Activated naive CD4-positive, alpha-beta T cell treated with anti-CD3 and anti-CD28 coated beads, Interleukin-2, amount 50 U/mL, for 72 hours (primary cell): ENCODE measurements at places on chromosomes 16 and 17. TPM values are rescaled to one million over a fixed set of nuclear protein-coding genes. Genes with fewer than 3 reads are reported as not detected.

GRCh38 chr17:49162866-49163265 is 30.3 kb downstream of the B4GALNT2 start:
- no peak for DNase-seq

DNA sequence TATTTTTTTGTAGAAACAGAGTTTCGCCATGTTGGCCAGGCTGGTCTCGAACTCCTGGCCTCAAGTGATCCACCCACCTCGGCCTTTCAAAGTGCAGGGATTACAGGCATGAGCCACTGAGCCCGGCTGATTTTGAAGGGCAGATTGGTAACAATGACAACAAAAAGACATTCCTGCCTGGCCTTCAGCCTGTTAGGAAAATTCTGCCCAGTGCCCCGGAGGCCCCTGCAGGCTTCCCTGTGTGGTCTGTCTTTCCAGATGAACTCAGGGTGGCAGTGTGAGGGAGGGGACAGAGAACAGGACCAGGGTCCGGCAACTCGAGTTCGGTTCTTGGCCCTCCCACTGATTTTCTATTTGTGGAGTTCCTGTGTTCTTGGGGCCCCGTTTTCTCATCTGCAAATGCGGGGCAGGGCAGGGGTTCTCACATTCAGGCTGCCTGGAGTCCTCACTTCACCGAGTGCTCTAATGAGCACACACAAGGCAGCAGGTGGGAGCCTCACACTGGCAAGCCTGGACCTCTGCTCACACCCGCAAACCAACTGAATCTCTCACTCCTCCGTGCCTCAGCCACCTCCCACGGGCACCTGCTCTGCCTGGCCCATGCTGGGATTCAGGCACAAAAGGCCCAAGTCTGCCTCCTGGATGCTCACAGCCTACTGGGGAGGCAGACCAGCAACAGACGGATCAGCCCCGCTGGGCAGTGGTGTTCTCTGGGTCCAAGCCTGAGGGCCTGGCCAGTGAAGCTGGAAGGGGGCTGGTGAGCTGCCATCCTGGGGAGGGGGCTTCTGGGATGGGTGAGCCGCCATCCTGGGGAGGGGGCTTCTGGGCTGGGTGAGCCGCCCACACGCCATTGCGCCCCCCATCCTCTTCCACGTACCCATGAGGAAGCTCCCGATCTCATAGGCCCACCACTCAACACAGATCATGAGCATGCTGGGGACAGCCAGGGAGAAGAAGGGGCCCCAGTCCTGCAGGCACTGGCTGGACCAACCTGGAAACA is 10.3 kb downstream of the SLC47A2 start:
- DNase-seq = no peak

GRCh38 chr16:81650982-81651562 is 128.0 kb upstream of the PLCG2 start:
- no peak for DNase-seq

DNA sequence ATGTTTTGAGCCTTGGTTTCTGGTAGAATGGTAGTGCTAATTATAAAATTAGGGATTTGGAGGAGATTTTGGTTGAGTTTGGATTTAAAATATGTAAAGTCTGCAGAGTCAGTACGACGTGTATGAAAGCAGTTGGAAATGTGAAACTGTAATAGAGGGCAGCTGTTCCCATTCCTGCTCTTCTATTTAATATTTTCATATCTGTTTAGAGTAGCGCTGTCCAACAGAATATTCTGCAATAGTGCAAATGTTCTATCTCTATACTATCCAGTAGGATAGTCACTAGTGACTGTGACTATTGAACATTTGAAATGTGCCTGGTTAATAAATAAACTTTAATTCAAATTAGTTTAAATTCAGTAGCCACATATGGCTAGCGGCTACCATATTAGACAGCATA is 443.4 kb upstream of the SOX9 start:
- no peak for DNase-seq

Gene APOBR
- 2.9 TPM for total RNA-seq
